Gastrocnemius medialis (tissue), 4 donors: ENCODE measurements at places on chromosomes 12 and 14.

DNA sequence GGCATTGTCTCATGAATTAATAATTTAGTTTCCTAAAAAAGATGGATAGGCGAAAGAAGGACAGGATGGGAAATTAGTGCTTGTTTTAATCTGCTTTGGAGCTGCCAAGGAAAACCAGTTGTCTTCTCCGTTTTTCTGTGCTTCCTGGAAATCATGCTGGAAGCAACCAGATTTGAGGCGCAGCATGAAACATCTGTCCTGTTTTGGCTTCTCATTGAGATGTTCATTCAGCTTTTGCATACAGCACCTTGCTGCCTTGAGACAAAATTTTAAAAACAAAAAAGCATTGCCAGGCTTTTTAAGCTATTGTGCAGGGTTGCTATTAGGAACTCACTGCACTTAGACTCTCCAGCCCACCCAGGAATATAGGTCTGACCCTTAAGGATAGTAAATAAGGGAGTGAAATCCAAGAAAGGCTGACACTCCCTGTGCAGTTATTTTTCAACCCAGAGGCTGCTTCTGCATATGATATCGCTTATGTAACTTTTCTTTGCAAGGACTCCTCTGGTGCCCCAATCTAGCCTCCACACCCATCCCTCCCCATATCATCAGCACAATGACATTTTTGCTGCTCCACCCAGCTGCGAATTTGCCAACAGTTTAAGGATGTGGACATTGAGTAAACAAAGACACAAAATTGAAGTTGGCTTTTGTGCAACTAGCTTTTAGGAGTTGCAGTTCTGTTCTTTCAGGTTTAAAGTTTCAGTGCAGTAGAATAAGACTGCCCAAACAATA lies 46.9 kb upstream of the MDM1 start:
- DNase-seq = no peak

DNA sequence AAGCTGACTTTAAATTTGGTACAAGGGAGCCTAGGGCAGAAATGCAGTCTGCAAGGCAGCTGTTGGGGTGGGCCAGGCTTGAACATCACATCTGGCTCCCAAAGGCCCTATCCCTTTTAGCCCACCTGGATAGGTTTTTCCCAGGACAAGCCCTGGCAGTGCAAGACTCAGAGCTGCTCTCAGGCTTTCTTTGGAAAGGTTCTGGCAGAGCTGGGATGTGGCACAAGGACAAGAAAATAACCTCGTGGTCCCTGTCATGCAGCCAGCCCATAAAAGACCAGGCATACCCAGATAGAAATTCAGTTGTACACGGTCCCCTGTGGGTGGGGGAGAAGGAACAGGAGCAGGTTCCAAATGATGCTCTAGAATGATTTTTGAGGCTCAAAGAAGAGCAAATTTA lies 206.9 kb downstream of the TTC7B start:
- no peak for DNase-seq

DNA sequence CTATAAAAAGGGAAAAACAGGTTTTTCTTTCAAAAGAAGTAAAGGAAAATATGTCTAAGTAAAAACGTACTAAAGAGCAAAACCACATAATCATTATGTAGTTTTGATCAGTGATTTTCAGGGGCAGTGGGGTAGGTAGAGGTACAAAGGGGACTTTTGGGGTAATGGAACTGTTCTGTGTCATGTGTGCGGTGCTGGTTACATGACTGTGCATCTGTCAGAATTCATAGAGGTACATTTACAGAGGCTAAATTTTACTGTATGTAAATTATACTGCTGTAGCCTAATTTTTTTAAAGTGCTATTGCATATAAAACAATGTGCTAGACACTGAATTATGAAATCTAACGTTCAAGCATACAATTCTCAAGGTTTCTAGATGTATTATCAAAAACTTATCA lies 2.0 kb downstream of the ESR2 start:
- DNase-seq = no peak

GRCh38 chr14:86815341-86815740 lies 1177.6 kb downstream of the GALC start:
- DNase-seq = no peak

DNA sequence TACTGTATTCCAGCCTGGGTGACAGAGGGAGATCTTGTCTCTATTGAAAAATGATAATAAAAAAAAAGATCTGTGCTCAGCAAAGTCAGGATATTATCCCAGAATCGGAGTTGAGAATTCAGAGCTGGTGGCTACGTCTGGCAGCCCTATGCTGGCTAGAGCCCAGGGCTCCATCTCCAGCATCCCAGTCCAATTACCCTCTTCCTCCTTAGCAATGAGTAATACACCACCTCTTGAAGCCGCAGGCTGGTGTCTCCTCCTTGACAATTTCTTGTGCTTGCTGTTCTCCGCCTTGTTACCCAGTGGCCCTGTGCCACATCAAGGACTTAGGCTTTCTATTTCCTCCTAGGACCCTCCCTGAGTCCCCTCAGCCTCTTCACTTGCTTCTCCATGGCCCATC lies 38.4 kb upstream of the DDX11 start:
- DNase-seq = no peak

GRCh38 chr12:131555197-131555846 lies 155.6 kb upstream of the SFSWAP start:
- no peak for DNase-seq

GRCh38 chr14:59362513-59362912 lies 102.7 kb downstream of the GPR135 start:
- DNase-seq = no peak

- no peak for DNase-seq
These were observed 8.0 kb downstream of the RAN start for GRCh38 chr12:130879781-130880389.

GRCh38 chr12:71780237-71780822 lies 25.7 kb downstream of the RAB21 start:
- DNase-seq = no peak

GRCh38 chr12:131473261-131473660 lies 237.6 kb upstream of the SFSWAP start:
- DNase-seq = no peak

GRCh38 chr12:109020796-109021380 lies at the start of gene SVOP:
TSS of gene SVOP (minus strand) at chr12:109021068. CDS start at chr12:109020868, 200 bp downstream.
- DNase-seq = peak; percentile 49

GRCh38 chr14:61191733-61192132 lies 89.4 kb downstream of the TMEM30B start:
- DNase-seq = no peak

- DNase-seq = no peak
These were observed 24.7 kb downstream of the ATF1 start for GRCh38 chr12:50788561-50788960.

DNA sequence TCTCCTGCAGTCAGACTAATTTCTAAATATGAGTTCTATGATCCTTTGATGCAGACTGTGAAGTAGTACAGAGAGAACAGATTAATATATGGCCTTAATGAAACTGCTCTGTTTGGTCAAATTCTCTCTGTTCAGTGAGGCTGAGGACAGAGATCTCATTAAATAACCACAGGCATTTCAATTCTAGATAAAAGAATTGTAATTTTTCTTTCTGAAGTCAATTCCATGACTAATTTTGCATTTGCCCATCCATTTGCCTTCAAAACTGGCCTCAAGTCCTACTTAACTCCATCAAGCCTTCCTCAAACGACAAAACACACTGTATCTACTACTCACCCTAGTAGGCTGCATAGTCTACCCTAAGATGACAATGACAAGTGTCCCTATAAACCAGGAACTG lies 67.1 kb downstream of the DUSP16 start:
- no peak for DNase-seq

GRCh38 chr14:104291123-104292000 lies 153.0 kb downstream of the KIF26A start:
- DNase-seq = no peak

DNA sequence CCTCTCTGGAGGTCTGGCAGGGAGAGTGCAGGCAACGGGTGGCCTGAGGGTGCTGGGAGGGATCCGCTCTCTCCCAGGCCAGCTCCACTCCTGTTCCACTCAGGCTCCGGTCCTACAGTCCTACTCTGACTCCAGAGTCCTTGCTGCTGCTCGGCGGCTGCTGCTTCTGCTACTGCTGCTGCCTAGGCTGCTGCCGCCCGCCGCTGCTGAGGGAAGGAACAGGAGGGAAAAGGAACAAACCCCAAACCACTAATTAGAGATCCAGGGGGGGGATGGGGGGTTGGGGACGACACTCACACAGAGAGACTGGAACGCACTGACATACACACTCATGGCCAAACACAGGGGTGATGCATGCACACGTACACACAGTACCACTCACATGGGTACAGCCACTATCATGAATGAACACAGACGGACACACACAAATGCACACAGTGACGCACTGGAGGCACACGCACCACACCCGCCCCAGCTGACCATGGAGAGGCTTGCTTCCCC lies at the start of gene SP7:
SP7 (minus strand) TSS at position 174 of the 501 bp plus-strand sequence. CDS start 708 bp downstream, outside the sequence.
- DNase-seq = no peak

DNA sequence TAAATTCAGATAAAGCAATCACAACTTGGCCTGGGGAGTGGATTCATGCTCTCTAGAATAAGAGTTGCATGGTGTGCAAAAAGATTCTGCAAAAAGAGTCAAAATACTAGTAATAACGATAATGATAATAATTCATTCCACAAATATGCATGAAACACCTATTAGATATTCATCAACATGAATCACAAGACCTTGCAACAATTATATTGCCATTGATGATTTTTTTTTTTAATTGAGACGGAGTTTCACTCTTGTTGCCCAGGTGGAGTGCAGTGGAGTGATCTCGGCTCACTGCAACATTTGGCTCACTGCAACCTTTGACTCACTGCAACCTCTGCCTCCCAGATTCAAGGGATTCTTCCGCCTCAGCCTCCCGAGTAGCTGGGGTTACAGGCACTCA lies 109.2 kb upstream of the FLRT2 start:
- no peak for DNase-seq

- no peak for DNase-seq
These were observed 26.5 kb upstream of the BCAT1 start for GRCh38 chr12:24975425-24975824.

DNA sequence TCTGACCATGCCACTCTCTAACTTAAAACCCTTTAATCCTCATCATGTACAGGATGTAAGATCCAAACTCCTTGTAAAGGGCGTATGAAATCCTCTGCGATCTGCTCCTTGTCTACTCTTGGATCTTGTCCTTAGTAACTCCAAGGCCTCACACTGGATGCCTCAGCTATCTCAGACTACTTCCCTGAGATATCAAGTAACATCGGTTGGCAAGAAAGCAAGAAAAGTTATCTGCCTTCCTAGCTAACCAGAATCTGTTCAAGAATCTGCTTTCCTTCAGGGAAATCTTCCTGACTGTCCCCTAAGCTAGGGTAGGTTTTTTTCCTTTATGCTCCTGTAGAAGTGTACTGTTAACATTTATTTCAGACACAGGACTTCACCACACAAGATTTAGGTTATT lies 82.6 kb downstream of the TAOK3 start:
- DNase-seq = no peak
